ENCODE measurements at places on chromosomes 2 and 18.

- peak; percentile 32 for DNase-seq
These were observed 8.7 kb upstream of the SERPINB13 start for GRCh38 chr18:63578357-63578958.

GRCh38 chr2:108573061-108573460 is 38.8 kb downstream of the LIMS1 start:
- peak; percentile 73 for DNase-seq

DNA sequence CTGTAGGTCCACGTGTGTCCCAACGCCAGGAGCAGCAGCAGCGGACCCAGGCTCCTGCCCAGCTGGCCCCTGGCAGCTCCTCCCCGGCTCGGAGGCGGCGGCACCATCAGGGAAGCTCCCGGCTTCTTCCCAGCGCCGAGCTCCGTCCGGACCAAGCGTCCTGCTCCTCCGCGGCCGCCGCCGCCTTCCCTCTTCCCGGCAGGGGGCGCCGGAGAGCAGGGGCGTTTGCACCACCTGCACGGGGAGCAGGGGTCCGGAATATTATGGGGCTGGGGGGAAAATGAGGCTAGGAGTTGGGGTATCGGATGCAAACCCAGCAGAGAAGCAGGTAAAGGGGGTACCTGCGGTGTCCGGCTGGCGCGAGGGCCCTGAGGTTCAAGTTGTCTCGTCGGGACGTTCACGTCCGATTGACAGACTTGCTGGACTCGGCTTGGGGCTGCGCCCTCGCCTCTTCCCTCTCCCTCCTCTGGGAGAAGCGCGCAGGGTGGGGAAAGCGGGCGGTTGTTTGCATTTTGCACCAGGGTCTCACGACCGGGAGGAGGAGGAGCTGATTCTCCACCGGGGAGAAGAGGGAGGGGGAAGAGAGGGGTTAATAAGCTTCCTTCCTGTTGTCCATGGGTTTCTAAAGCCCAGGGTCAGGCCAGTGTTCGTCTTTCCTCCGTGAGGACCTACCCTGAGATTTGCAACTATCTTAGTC is at the start of gene CCBE1:
TSS of gene CCBE1 (minus strand) at position 188 of the 697 bp plus-strand sequence.
- DNase-seq: peak; percentile 86

DNA sequence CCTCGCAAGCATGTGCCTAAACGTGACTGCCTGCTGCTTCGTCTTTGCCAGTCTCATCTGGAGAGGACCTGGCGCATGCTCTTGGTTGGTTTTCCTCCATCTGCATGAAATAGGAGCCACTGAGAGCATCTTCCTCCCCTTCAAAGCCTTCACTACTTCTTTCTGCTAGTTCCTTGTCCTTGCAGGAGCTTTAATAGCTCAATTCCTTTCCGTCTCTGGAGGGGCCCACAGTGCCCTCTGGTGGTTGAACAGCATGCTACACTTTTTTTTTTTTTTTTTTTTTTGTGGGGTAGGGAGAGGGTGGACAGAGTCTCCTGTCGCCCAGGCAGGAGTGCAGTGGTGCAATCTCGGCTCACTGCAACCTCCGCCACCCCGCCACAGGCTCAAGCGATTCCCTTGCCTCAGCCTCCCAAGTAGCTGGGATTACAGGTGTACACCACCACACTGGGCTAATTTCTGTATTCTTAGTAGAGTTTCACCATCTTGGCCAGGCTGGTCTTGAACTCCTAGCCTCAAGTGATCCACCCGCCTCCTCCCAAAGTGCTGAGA is 59.6 kb downstream of the SP110 start:
- DNase-seq: peak; percentile 79

DNA sequence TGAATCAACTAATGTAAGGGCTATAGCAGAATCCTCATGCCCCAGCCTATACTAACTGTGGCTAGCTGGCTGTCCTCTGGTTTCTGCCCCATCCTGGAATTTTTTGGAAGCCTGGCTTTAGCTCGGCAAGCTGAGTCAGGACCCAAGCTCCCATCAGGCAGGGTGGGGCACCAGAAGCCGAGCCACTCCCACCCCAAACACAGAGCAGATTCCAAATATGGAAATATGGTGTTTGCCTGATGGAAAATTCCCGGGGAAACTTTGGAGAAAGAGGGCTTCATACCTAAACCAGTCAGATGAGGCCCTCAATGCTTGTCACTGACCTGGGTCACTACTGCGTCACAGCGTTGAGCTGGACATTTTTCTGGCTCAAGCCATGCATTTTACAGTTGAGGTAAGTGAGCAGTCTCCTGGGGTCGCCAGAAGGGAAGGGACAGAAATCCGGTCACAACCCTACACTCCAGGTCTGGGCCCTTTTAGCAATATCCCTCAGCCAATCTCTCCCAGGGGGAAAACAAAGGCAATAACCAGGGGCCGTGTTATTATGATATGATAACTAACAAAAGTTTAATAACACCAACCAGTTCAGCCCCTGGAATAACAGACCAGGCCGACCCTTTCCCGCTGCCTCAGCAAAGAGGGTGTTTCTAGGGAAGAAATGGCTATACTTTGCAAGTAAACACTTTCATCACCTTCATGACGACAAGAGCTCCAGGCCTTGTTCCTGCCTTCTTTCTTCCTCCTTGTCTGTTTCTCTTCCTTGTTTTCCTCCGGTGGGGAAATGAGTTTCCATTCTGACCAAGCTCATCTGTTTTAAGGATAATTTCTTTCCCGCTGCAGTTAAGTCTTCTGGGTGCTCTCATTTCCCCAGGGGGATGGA is 37.7 kb downstream of the PSD4 start:
- DNase-seq: peak; percentile 95

GRCh38 chr2:149023091-149023490 is 15.4 kb upstream of the LYPD6B start:
- no peak for DNase-seq

DNA sequence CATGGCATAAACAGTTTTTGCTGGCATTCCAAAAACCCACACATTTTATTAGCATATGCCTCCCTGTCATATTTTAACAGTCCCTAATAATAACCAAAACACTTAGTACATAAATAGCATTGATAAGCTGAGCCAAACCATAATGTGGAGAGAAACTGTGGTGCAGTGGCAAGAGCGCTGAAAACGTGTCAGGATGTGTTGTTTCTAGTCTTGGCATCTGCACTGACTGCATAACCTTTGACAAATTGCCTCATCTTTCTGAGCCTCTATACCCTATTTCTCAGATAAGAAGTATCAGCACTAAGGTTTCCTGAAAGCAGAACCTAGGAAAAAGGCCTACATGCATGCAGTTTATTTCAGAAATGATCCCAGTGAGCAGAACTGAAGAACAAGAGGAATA is 41.4 kb downstream of the RAD51AP2 start:
- no peak for DNase-seq
